ENCODE measurements at places on chromosomes 1 and 21.

- DNase-seq, result no peak
These were observed 548.1 kb downstream of the LTN1 start for GRCh38 chr21:28444557-28444956.

DNA sequence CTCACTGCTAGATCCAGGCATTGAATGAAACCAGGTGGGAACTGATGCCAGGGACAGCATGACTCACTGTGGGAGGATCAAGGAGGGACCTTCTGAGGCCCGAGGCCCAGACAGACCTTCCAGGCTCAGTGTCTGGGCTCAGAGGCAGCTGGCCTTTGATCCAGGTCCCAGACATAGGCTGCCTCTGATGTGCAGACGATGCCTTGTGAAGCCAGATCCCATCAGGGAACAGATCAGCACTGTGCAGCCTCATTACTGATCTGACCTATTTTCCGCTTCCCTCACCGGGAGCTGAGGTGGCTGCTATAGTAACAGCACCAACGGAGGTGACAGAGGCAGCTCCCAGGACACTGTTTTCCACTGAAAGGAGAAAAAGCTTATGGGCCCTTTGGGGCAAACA lies 399.5 kb downstream of the MATN1 start:
- no peak for DNase-seq

DNA sequence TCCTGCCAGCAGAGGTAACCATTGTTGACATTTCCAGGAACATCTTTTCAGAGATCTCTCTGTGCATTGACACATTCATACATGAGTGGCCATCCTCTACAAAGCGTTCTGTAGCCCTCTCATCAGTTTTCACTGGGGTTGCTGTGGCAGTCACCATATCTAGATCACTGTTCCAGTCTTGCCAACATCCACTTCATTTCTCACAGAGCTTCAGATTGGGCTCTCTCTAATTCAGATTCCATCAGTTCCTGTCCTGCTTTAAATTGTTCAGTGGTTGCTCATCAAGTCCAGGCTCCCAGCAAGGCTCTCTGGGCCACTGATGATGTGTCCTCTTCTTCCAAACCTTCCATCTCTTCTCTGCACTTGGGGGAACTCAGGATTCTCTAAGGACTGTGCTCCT lies 173.7 kb downstream of the KCNJ6 start:
- DNase-seq, result no peak

DNA sequence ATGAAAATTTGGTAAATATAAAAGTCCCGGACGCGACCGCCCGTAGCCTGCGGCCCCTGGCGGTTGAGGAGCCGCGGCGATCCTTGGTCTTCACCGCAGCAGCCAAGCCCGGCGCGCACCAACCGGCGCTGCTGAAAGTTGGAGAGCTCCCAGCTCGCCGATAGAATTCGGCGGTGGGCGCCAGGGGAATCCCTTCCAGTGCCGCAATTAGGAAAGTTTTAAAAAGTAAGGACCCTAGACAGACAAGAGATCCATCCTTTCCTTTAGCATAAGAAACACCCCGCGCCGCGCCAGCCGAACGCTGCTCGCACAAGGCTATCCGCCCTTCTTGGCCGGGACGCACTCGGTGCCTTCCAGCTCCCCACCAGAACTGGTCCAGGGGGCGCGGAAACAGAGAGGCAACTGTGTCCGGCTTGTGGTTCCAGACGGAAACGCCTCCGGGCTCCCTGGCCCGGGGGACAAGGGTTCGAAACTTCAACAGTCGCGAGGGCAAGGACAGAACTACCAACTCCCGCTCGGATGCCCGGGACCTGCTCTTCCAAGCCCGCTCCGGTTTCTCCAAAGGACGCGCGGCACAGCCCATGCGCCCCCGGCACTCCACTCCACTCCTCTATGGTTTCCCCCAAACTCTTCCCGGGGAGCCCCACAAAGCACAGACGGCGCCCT lies 1.7 kb downstream of the FAM78B start:
- no peak for DNase-seq

DNA sequence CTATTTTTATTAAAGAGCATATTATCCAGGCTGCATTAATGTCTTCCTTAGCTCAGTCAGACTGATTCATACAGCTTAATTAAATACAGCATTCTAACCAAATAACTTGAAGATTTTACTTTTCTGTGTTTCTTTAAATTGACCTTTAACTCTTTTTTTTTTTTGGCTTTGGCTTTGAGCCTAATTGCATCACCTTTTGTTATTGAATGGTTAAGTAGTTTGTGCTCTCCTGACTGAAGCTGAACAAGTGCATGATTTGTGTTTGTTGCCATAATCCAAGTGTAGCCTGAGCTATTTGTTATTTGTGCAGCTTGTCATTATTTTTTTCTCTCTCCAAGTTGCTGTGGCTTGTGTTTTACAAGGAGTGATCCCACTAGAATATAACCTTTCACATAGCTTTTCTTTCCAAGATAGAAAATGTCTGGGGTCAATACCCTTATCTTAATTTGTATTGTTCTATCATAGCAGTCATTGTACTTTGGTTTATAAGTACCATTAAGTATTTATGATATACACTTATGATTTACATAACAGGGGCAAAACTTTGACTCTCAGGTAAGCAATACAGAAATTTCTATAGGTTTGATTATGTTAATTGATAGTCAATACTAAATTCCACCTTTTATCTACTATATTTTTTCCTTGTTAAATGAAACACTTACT lies 31.6 kb downstream of the CDC14A start:
- no peak for DNase-seq

GRCh38 chr1:240314845-240315801 lies 223.4 kb downstream of the FMN2 start:
- no peak for DNase-seq

DNA sequence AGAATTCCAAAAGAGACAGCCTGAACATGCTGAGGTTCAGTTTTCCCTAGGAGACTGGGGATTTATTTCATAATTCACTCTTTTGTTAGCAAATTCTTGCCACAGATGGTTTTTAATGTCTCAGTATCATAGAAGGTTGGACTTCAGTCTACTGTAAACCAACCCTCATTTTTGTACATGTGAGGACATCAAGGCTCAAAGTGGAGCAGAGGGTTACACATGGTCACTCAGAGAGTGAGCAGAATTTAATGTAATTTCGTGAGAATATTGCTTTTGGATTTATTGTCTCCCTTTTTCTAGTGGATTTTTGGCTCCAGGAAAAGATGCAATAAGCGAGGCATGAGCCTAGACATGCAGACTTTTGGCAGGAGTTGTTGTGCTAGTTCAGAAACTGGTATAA lies 210.8 kb upstream of the JUN start:
- no peak for DNase-seq

- DNase-seq, result no peak
These were observed 391 bp upstream of the CENPS start for GRCh38 chr1:10429868-10430215.

GRCh38 chr1:48596046-48596445 lies 124.0 kb upstream of the SPATA6 start:
- no peak for DNase-seq

GRCh38 chr1:156616463-156616862 lies 2.8 kb upstream of the HAPLN2 start:
- no peak for DNase-seq

GRCh38 chr1:38456531-38456876 lies 403.1 kb downstream of the RRAGC start:
- no peak for DNase-seq

DNA sequence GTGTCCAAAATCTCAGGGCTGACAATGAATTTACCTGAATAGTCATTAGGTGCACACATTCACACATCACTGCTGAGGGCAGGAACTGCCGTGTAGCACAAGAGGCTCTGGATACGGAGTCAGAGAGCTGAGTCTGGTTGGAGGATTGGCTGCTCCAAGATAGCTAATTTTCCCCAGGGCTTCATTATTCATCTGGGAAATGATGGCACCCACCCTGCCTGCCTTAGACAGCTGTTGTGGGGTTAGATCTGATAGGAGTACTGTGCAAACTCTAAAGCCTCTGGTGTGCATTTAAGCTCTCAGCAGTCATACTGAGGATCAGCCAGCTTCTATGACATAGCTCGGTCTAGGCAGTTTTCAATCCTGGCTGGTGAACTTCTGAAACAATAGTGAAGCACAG lies 67.0 kb downstream of the LMX1A start:
- DNase-seq, result no peak

DNA sequence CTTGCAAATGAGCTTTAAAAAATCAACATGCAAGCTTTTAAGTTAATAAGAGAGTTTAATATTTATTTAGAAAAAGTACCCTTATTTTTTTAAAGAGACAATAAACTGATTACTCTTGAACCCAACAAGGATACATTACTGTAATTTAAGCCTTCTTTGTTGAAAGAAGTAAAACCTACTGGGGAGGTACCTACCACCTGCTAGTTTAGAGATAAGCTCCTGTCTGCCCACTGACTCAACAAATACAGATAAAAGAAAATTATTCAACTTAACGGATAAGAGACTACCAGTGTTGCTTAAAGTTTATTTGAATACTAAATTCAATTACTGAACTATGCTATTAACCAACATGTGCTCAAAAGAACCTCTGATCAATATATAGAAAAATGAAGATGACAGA lies 23.1 kb downstream of the USP24 start:
- DNase-seq, result no peak

GRCh38 chr1:41236781-41237180 lies 5.3 kb downstream of the SCMH1 start:
- DNase-seq, result no peak

- DNase-seq, result no peak
These were observed 1171.8 kb downstream of the AMY1C start for GRCh38 chr1:104921525-104921924.

DNA sequence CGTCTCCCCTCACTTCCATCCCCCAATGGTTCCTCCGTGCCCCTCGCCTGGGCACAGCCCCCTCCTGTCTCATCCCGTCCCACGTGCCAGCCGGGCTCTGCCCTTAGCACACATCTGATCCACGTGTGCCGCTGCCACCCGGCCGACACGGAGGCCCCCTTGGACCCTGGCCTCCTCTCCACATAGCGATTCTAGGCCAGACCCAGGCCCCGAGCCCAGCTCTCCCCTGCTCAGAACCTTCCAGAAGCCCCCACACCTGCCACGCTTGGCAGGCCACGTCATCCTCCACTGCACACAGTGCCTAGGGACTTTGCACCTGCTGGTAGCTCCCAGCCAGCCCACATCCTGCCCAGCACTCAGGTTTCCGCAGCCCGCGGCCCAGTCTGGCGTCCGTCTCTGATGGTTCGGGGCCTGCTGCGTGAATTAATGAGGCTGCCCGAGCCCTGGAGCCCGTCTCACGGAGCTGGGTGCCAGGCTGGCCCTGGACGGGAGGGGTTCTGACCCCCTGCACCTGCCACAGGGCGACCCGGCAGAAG lies 20.1 kb downstream of the PLCH2 start:
- DNase-seq, result no peak

DNA sequence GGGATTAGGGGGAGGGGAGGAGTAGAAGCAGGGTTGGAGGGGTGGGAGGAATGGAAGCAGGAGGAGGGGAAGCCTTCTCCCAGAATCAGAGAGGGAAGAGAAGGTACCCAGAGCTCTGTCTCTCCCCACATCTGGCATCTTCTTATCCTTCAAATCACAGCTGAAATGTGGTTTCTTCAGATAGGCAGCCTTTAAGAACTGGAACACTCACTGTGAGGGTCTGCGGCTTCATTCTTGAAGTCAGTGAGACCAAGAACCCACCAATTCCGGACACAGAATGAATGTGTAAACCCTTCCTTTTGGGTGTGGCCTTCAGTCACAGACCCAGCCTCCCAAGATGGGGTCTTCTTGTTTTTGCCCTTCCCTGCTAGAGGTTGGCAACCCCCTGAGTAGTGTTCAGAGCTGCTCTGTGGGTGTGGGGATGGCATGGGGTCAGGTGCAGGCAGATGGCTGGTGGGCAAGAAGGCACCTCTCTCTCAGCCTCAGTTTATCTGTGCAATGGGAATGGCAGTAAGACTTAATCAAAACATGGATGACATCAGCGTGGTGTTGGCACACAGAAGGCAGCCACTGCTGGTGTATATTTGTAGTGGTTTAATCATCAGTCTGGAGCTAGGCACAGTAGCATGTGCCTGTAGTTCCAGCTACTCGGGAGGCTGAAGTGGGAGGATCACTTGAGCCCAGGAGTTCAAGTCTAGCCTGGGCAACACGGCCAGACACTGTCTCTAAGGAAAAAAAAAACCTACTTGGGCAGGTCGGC lies 7.2 kb downstream of the FAAH start:
- DNase-seq, result no peak

- no peak for DNase-seq
These were observed 62.1 kb downstream of the PCNT start for GRCh38 chr21:46385846-46386733.

DNA sequence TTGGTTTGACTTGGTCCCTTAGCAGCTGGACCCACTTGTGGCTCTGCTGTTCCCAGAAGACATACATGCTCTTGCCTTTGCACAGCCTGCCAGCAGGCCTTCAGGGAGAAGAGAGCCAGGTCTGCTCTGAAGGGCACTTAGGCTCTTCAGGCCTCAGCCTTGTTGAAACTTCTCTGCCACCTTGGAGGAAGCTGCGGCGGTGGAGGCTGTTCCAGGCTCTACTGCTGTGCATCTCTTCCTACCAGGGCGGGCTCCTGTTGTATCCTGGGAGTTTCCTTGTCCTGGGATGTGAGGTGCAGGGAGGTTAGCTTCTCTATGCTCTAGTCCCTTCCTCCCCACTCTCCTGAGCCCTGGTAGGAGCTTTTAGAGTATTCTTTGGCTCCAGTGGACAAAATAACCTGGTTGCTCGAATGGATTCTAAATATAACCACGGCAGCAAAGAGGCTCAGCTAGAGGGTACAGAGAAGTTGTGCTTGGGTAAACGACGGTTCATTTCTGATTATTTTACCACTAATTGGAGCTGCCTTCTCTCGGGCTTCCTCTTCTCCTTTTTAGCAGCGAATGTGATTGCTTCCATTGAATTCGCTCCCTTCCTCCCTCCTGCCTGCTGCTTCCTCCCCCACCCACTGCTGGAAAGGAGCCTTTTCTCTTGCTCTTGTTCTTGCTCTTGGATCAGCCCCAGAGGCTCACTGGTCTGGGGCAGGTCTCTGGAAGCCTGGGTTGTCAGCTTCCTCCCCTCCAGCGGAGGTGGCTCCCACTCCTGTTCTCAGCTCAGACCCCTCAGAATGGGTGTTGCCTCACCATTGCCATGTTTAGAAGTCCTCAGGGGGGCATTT lies 126.6 kb upstream of the CACNA1E start:
- no peak for DNase-seq

DNA sequence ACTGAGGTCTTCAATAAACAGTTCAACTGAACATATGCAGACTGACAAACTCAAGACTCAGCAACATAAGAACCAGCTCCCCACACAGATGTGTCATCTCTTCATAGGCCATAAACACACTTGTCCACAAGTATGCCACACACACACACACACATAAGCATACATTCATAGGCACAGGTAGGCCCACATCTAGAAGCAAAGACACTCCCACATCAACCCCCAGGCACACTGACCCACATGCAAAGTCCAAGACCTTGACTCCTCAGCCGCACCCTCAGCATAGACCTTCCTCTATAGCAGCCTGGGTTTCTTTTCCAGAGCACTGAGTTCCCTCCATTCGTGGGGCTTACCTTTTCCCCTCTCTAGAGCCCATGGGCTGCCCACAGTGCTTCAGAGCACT lies 1.4 kb downstream of the LAD1 start:
- DNase-seq, result no peak

Measured in stimulated activated CD8-positive, alpha-beta memory T cell treated with anti-CD3 and anti-CD28 coated beads, Interleukin-12 subunit alpha, Interleukin-12 subunit beta, amount 100 ng/mL, for 4 hours (primary cell).